ENCODE measurements at places on chromosomes 1 and 21.

DNA sequence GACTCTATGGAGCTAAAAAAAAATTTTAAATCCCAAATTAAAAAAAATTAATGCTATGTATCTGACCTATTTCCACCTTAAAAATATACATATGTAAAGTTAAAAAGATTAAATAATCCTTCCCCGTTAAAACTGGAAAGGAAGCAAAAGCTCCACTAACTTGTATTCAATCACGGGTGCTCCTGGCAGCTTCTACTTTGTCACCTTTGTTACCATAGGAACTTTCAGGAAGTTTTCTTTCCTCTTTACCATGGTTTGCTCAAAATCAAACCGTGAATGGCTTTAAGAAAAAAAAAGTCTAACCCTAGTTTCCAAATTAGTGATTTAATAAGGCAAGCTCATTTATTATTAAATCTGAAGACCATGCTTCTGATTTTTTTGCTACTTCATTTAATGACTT, 3.5 kb downstream of the GPATCH2 start:
- no peak for DNase-seq

- DNase-seq: no peak
These were observed 289.5 kb downstream of the SIPA1L2 start for GRCh38 chr1:232340446-232340845.

DNA sequence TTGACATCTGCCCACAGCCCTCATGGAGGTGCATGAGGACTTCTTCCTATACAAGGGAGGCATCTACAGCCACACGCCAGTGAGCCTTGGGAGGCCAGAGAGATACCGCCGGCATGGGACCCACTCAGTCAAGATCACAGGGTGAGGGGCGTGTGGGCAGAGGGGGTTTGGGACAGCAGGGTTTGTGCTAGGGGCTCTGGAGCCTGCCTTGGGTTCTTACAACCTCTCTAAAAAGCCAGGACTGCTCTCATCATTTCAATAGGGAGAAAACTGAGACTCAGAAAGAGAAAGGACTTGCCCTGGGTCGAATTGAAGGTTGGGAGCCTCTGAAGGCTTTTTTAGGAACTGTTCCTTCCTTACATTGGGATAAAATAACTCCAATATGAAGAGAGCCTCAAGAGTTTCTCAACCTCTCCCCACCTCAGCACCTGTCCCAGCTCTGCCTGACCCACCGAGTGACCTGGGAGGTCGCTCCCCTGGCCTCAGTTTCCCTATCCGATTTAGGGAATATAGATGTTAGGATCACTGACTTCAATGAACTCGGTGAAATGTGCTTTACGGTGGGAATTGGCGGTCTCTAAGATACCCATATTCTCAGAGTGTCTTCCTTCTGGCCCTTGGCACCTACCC, 9.5 kb downstream of the TINAGL1 start:
- DNase-seq: no peak

- DNase-seq: no peak
These were observed 283.6 kb upstream of the USP25 start for GRCh38 chr21:15446223-15446622.

- no peak for DNase-seq
These were observed 559.8 kb downstream of the LMO4 start for GRCh38 chr1:87888446-87888845.

- no peak for DNase-seq
These were observed 43.2 kb downstream of the UTP25 start for GRCh38 chr1:209871006-209871405.

DNA sequence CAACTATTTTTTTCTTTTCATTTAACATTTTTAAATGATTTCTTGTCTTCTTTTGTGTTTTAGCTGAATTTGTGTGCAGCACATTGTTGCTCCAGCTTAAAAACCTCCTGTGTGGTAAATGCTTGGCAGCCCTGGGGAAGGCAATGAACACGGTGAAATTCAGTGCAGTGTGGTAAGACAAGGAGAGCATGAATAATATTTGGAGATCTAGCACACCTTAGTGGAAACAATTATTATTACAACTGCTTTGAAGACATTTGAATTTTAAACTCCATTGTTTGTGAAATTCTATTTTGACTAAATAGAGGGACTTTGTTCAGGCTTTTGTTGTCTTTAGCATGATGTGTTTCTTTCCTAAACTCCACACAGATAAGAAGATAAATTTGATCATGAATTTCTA, 242.6 kb upstream of the CXADR start:
- DNase-seq: no peak

DNA sequence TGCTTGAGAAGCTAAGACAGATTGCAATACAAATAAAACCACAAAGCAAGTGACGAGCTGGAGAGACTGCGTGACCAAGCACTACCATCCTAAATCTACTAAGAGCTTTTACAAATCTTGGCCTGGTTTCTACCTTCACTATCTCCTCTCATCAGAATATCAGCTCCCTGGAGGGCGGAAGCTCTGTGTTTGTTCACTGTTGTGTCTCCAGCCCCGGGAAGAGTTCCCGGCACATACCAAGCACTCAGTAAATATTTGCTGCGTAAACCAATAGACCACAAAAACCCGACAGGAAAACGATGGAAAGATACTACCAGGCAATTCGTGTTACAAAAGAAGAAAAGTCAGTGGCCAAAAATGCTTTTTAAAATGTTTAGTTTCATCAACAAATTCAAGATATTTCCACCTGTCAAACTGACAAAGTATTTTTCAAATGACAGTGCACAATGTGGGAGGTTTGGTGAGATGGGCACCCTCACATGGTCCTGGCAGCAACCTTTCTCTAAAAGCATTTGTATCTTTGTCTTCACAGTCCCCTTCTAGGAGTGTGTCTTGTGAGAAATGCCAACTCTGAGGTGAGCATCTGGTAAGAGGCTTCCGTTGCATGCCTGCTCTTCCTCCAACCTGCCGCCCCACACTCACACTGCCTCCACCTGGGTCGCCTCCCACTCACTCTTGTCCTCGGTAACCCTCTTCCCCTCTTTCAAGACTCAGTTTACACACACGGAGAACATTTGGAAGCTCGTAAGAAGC, 34.7 kb downstream of the SLC1A7 start:
- DNase-seq: no peak

DNA sequence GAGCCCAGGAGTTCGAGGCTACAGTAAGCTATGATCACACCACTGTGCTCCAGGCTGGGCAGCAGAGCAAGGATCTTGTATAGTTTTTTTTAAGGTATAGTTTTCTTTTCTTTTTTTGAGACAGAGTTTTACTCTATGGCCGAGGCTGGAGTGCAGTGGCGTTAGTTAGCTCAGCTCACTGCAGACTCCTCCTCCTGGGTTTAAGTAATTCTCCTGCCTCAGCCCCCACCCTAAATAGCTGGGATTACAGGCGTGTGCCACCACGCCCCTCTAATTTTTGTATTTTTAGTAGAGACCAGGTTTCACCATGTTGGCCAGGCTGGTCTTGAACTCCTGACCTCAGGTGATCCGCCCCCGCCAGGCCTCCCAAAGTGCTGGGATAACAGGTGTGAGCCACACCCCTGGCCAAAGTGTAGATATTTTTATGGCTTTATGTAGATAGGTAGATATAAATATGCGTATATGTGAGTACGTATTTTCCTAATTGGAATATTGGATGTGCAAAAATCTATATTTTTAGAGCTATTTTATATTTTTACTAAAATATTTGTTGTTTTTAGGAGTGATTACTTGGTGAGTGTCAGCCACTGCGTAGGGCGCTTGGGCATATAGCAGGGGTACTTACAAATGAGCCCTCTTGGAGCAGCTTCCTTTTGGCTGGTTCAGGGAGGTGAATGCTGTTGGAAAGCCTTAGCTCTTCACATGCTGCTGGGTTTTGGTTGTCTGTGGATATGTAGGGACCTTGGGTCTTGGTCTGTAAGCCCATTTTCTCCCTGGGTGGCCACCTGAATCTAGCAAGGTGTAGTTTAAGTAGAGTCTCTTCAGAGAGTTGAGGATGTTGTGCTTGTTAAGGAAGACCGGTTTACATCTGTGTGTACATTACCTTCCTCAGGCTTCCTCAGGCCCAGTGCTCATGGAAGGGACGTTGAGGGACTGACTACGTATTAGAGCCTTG, 9.5 kb downstream of the KDM4A start:
- DNase-seq: no peak

GRCh38 chr1:58773406-58773840, 10.4 kb downstream of the JUN start:
- no peak for DNase-seq

DNA sequence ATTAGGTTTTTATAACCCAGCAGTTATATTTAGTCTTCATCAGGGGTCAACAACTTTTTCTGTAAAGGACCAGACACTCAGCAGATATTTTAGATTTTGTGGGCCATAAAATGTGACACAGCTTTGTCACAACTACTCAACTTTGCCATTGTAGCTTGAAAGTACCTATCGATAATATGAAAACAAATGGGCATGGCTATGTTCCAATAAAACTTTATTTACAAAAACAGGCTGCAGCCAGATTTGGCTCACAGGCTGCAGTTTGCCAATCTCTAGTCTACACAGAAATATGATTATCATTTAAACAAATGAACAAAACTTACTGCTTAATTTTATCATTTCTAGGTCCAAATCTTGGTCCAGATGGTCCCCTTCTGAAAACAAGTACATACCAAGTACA, 23.0 kb downstream of the VAMP4 start:
- DNase-seq: no peak

DNA sequence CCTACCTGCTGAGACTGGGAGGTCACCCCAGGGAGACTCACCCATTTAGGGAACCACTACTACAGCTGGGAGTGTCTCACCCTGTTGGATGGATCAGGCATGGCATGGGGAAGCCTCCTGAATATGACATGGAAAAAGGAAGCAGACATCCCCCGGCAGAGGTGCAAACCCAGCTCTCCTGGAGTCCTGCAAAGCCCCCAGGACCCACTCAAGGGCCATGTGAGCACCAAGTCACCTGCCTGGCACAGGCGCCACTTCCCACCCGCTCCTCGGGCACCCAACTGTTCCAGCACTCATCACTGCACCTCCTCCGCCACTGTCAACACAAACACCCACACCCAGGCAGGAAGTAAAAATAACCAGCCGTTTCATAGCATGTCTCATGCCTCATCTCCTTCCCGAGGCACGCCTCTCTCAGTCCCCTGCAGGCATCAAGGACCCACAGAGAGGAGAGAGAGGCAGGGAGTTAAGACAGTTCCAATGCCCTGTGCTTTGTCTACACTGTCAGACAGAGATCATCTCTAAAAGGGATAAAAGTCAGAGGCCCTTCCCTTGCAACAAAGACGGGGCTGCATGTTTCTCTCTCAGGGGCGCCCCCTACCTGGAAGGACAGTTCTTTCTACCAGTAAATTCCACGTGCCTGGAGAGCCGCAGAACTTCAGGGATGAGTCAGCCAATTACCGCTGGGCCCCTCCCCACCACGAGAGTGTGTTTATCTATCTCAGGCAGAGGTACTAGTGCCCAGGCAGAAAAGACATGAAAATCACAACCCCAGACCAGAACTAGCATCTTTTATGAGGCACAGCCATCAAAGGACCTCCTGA, 150.1 kb upstream of the SOD1 start:
- peak; percentile 28 for DNase-seq

DNA sequence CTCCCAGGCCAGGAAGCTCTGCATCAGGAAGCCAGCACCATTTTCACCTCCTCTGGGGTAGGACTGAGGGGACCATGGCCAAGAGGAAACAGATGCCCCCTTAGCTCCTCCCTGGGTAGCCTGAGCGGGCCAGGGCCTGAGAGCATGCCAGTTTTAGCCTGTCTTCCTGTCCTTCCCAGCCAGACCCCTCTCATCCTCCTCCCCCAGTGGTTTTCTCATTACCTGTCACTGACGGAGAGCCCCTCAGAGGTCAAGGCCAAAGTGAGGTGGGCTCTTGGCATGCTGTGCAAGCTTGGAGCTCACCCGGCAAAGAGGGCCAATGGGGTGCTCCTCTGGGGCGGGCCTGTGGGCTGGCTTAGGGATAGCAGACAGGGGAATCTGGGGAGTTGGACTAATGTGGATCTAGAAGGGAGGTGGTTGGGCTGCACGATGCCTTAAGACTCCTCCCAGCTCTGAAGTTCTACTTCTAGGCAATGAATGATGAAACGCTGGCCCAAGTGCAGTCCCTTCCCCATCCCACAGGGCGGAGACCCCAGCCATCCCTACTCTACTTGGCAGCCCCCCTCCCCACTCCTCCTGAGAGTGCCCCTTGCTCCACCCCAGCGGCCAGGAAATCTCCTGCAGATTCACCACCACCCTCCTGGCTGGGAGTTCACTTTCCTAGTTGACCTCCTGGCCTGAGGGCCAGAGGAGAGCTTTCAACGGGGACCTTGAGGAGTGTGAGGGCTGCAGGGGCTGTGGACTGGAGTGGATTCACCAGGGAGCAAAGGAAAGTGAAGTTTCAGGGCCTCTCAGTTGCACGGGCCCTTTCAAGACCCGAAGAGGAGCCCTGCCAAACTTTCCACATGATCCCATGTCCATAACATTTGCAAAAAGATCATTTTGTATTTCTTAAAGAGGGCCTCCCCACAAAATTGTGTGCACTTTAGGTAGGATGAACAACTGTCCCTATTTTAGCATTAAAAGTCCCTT, 9.4 kb upstream of the LMNA start:
- DNase-seq: no peak

DNA sequence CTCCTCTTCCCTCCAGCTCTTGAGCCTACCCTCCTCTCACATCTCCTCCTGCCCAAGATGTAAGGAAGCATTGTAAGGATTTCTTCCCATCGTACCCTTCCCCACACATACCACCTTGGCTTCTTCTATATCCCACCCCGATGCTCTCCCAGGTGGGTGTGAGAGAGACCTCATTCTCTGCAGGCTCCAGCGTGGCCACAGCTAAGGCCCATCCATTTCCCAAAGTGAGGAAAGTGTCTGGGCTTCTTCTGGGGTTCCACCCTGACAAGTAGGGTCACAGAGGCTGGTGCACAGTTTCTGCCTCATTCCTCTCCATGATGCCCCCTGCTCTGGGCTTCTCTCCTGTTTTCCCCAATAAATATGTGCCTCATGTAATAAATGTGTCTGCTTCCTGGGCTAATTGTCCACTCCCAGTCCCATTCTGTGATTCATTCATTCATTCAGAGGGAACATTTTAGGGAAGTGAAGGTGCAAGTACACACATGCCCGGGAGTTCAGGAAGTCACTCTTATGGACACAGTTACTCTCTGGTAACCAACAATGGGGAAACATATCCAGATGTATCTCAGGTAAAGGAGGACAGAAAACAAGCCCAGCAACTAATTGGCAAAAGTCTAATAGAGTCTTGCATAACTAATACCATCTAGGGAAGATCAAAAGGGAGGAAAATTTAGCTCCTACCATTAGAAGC, 1.9 kb downstream of the SPRR4 start:
- no peak for DNase-seq

DNA sequence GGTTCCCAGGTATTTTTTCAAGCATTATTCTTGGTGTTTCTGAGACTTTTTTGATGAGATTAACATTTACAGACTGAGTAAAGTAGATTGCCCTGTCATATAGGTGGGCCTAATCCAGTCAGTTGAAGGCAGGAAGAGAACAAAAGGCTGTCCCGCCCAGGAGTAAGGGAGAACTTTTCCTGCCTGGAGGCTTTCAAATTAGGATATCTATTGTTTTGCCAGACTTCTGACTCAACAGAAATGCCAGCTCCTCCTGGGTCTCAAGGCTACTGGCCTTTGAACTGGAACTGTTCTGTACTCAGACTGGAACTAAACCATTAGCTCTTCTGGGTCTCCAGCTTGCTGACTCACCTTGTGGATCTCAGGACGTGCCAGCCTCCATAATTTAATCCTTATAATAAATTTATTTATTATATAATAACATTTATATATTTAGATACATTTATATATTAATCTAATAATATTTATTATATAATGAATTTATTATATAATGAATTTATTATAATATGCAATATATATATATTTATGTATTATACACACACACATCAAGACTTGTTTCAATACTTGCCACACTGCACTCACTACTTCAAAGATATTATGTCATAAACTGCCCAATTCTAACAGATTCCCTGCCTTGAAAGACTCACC, 510.8 kb upstream of the B3GALT2 start:
- no peak for DNase-seq

GRCh38 chr1:37476460-37477197, 2.2 kb downstream of the ZC3H12A start:
- DNase-seq: no peak
